ENCODE measurements at places on chromosomes 5 and 9.

DNA sequence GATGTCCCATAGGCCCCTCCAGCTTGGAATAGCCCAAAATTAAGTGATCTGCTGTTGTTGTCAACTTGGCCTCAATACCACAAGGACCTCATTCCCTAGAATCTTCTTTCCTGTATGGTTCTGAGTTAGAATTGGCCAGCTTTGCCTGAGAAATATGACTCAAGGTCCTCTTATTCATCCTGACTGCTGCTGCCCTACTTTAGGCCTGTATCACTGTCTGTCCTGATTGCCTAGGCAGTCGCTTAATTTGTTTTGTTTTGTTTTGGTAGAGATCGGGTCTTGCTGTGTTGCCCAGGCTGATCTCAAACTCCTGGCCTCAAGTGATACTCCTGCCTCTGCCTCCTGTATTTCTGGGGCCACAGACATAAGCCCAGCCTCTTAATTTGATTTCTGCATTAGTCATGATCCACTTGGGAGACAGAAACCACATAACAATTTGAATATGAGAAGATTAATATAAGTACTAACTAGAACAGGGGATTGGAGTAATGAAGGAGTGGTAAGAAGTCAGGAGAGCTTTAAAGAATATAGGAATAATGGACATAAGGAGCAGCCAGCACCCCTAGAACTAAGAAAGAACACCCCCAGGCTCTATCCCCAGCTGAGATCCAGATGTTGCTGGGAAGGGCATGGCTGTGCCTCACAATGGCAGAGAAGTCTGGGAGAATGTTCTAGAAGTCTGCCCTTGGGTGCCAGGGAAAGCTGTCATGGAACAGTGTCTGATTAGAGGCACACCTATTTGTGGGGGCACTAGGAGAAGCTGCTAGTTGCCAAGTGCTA, 4.6 kb downstream of the TEX53 start:
- no peak for DNase-seq

GRCh38 chr9:115442054-115442453, 324.1 kb upstream of the TNC start:
- no peak for DNase-seq

DNA sequence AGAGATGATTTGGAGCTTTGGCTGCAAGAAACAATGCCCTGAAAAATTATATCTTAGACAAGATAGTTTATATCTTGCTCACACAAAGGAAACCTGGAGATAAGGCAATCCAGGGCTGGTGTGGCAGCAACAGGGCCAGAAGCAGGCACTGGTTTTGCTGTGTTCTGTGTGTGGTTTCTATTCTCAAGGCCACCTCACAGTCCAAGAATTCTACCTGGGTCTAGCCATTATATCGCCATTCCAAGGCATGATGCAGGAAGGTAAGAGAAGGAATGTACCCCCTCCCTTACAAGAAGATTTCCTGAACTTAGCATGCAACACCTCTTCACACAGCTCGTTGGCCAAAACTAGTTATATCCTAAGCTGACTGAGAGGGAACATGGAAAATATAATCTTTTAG, 74.5 kb upstream of the MEGF10 start:
- no peak for DNase-seq

GRCh38 chr5:2919310-2920018, 168.0 kb upstream of the IRX2 start:
- DNase-seq = no peak

GRCh38 chr5:168327019-168327421, 35.6 kb downstream of the WWC1 start:
- no peak for DNase-seq

DNA sequence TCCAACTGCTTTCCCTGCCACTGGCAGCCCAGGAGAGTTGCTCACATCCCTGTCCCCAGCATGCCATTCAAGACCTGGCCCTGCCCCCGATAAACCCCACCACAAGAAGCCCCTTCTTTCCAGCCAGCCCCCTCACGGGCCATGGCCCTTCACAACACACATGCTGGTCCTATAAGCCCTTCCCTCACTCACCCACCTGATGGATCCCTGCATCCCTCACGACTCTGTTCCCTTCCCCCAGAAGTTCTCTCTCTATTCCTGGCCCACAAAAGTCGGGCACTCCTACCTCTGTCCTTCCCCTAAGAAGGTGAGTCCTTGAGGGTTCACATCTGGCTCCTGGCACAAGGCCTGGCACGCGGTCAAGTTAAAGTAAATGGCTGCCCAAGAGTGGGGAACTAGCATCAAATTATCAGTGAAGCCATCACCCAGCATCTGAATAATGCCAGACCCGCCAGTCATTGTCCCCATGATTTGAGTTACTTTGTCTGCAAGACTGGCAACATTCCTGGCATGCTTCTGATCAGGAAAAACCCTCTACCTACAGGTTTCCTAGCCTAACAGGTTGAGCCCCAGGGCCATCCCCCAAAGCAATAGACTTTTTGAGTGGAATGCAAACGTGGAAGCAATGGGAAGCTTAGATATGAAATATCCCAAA, 65.9 kb downstream of the CRB2 start:
- no peak for DNase-seq

Data from stimulated activated CD8-positive, alpha-beta memory T cell treated with anti-CD3 and anti-CD28 coated beads, Interleukin-2, amount 100 ng/mL, for 48 hours (primary cell).